ENCODE measurements at places on chromosomes 11 and 22.

- no peak for DNase-seq
Observed at GRCh38 chr11:555227-555779, 5.2 kb downstream of the LMNTD2 start.

GRCh38 chr11:64252003-64252872, 908 bp downstream of the PLCB3 start:
- DNase-seq, result no peak

DNA sequence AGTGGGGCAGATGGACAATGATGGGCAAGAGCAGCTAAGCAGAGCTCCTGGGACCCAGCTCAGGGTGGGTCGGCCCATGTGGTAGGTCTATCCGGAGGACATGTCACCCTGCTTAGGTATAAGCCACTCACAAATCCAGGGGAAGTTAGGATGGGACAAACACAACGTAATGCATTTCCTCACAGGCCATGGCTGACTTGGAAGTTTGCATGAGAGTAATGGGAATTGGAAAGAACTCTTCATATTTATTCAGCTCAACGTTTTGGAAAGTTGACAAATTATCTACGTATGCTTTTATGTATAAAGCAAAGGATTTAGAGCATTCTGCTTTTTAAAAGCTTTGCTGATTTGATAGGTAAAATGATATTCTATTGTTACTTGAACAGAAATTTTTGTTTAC, 74.9 kb downstream of the SMCO4 start:
- no peak for DNase-seq

DNA sequence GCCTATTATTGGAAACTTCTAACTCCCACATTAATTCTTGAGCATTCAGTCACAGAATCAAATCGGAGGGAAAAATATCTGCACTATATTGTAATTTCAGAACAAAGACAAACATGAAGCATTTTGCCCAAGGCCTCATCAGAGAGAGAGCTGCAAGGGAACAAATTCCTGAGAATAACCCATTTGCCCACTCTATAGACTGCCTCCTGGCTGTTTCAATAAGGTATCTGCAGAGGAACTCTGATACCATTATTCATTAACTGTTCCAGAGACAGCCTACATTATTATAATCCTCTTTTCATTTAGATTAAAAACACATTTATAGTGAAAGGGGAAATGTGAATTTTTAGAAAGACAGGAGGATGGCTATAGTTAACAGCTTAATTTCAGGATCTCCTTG, 663.9 kb downstream of the DLG2 start:
- no peak for DNase-seq

DNA sequence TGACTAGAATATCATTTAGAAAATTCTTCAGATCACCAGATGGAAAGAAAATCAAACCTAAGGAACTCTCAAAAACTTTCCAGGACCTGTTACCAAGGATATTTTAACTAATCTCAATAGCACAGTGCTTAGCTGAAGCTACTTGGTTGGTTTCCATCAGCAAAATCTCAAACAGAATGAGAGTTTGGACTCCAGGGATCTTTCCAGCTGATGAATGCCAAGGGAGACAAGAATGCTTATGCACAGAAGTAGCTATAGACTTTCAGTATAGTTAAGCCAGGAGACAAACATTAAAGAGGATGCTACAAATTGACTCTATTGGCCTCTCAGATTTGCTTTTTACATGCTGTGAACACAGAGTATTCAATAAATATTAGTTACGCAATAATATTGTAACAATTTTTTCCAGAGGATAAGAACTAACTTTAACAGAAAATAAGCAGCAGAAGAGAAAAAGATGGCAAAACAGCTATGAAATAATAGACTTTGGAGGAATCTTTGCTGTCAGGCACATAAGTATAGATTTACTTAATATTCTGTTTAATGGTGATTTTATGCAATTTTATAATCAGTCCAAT, 331.4 kb downstream of the DLG2 start:
- DNase-seq, result no peak

DNA sequence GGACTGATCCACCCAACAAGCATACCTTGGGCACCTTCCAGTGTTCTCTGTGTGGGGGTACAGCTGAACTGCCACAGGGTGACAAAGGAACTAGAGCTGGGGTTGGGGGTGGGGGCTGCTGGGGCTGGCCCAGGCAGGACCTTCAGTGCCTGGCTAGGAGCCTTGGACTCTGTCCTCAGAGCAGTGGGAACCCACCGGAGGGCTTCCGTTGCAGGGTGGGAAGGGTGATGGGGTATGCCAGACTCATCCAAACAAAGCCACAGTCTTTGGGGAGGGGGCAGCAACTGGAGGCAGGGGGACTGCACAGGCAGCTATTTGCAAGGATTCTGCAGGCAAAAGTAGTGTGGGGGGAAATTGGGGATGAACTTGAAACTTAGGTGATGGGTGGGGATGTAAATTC, 35.7 kb upstream of the CLDN5 start:
- DNase-seq, result no peak

- DNase-seq, result no peak
Observed at GRCh38 chr11:122898799-122899198, 16.2 kb downstream of the JHY start.
